ENCODE measurements at places on chromosomes 3 and 15. TPM values are rescaled to one million over a fixed set of nuclear protein-coding genes. Genes with fewer than 3 reads are reported as not detected.

Gene LSG1
- total RNA-seq: 45.5 TPM

DNA sequence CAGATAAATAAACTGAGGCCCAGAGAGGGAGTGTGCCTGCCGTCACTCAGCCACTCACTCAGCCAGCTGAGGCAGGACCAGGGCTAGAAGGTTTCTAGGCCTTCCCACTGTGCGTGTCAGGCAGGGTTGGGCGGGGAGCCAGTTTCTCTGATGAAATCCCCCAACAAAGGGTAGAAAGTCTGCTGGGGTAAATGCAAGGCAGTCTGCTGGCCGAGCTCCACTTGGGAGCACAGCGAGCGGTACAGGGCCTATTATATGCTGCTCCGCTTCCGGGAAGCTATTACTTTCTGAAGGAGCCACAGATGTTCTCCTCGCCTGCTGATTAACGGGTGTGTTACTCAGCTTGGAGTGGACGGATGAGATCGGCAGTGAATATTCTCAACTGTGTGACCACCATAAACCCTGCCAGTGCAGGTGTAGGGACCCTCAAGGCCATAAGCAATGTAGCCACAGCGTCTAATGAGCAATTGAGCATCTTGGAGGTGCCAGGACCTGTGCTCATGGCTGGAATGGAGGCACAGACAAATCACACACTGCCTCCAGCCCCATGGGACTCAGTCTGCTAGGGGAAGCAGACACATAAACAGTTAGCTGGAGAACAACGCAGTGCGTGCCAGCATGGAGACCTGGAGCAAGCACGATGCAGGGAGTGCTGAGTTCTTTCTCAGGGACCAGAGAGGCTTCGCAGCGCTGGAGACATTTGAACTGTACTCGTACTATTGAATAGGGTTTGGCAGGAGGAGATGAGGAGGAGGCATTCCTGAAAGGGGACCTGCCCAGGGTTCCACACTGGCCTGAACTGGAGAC lies 42.1 kb downstream of the CORO2B start:
- no peak overlapping the region for H3K4me3 ChIP-seq
- no peaks in the 10 kb centered on the region for H3K27me3 ChIP-seq
- DNase-seq: no peak
- H3K27ac ChIP-seq: peak overlapping the region; percentile 37
- H3K4me1 ChIP-seq: peaks cover 60% of the 10 kb centered on the region

GRCh38 chr3:71070497-71071463 lies 512.7 kb downstream of the FOXP1 start:
- no peaks in the 10 kb centered on the region for H3K36me3 ChIP-seq
- no peak overlapping the region for H3K4me3 ChIP-seq
- DNase-seq: no peak
- H3K27me3 ChIP-seq: peaks cover 21% of the 10 kb centered on the region
- peak overlapping the region; percentile 20 for H3K27ac ChIP-seq

- H3K4me3 ChIP-seq: no peak overlapping the region
- H3K4me1 ChIP-seq: peaks cover 3% of the 10 kb centered on the region
- no peaks in the 10 kb centered on the region for H3K36me3 ChIP-seq
- no peak for DNase-seq
- no peak overlapping the region for H3K27ac ChIP-seq
These were observed 367.6 kb upstream of the PLSCR5 start for GRCh38 chr3:146972726-146973125.

GRCh38 chr3:75242012-75242735 lies 422.0 kb upstream of the FRG2C start:
- DNase-seq: no peak
- H3K4me1 ChIP-seq: peaks cover 2% of the 10 kb centered on the region
- H3K27me3 ChIP-seq: no peaks in the 10 kb centered on the region
- no peaks in the 10 kb centered on the region for H3K36me3 ChIP-seq
- H3K27ac ChIP-seq: no peak overlapping the region
- no peak overlapping the region for H3K4me3 ChIP-seq

DNA sequence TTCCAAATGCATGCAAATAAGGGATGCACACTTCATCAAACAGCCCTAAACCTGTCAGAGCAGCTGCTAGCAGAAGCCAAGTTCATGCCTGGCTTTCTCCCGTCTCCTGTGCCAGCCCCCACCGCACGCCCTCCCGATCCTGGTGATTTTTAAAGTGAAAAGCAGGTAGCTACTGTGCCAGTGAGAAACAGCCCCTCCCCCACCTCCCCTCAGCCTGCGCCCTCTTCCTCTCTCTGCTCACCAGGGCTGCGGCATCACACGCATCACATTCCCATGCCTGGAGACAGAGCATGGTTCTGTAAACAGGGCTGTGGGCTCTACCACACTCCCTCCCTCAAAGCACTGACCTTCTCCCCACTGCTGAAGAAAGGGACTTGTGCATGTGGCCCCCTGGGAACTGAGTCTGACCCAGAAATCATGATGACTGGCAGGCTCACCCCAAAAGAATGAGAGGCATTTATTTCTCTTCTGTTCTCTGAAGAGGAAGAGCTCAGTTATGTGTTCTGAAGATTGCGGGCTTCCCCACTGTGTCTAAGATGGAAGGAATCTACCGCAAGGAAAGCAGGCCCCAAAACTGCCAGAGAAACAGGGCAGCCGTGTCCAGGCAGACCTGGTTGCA lies 14.5 kb upstream of the SLC6A1 start:
- no peak for DNase-seq
- H3K36me3 ChIP-seq: no peaks in the 10 kb centered on the region
- no peak overlapping the region for H3K4me3 ChIP-seq
- H3K27me3 ChIP-seq: peaks cover 53% of the 10 kb centered on the region
- H3K4me1 ChIP-seq: peaks cover 7% of the 10 kb centered on the region
- no peak overlapping the region for H3K27ac ChIP-seq
